CD4-positive, alpha-beta T cell treated with Interleukin-17A for 4 hours (primary cell): ENCODE measurements at places on chromosomes 2 and 18.
A peak's percentile ranks its signal among the peaks of the same experiment; 100 is the strongest.

GRCh38 chr18:3667255-3668137 is 217.5 kb downstream of the TGIF1 start:
- no peak for DNase-seq

DNA sequence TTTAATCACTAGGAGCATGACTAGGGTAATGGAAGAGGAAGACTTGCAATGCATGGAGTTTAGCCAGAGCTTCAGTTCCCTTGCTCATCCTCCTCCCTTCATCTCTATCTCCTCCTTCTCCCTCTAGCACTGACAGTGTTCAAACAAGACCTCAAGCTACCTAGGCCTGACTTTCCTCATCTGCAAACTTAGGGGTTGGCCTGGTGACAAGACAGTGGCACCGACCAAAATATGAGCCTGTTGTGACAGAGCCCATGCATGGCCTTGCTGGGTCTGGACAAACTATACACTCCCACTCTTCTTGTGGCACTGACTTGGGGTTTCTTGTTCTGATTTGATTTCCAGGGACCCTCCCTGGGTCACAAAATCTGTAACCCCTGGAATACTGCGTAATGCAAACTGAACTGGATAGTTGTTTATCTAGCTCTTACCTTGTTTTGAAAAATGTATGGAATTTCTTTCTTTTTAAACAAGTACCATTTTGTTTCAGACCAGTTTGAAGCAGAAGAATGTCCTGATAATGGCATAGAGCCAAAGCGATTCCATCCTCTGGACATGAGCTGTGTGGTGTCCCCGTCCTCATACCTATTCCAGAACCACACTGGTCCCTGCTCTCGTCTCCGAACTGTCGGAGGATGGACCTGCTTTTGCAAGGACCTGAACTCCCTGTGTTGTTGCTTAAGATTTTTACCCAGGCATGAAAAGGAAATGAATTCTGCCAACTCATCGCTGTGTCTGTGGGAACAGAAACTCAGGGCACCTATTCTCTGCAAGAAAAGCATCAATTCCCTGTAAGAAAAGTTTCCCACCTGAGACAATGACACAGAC is 33.4 kb upstream of the PPP4R1 start:
- no peak for DNase-seq

GRCh38 chr2:224952936-224953657 is 89.2 kb downstream of the DOCK10 start:
- peak; percentile 70 for DNase-seq

GRCh38 chr2:105417857-105418436 is 19.1 kb upstream of the FHL2 start:
- no peak for DNase-seq

GRCh38 chr2:158970241-158970751 is 1.9 kb downstream of the TANC1 start:
- no peak for DNase-seq

GRCh38 chr2:219512524-219513216 is 1.6 kb upstream of the ASIC4 start:
- no peak for DNase-seq

GRCh38 chr18:48164116-48164515 is 233.7 kb upstream of the SMAD2 start:
- DNase-seq = no peak

DNA sequence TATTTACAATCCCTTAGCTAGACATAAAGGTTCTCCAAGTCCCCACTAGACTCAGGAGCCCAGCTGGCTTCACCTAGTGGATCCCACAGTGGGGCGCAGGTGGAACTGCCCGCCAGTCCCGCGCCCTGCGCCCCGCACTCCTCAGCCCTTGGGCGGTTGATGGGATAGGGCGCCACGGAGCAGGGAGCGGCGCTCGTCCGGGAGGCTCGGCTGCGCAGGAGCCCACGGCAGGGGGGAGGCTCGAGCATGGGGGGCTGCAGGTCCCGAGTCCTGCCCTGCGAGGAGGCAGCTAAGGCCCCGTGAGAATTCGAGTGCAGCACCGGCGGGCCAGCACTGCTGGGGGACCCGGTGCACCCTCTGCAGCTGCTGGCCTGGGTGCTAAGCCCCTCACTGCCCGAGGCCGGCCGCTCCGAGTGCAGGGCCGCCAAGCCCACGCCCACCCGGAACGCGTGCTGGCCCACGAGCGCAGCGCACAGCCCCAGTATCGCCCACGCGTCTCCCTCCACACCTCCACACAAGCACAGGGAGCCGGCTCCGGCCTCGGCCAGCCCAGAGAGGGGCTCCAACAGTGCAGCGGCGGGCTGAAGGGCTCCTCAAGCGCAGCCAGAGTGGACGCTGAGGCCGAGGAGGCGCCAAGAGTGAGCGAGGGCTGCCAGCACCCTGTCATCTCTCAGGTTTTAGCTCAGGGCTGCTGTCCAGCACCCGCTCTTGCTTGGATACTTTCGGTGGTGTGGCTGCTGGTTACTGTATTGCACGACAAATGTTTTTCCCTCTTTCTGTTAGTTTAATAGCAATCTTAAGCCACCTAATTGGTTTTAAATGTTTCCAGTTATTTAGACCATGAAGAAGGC is 83.8 kb upstream of the LDLRAD4 start:
- no peak for DNase-seq

DNA sequence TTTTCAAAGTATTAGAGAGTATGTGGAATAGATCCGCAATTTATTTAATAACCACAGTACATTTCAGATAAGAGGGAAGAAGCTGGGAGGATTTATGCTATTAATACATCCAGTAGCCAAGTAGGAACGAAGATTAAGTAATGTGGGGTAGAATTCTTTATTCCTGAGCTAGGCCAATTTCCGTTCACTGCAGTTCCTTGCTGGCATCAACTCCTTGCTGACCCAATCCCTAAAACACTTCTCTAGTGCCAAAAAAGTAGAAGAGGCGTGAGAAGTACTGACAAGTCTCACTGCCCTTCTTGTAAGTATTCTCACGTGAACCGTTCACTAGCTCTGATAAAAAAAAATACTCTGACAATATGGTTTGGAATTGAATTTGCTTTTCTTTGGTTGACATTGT is 211.4 kb downstream of the EPHA4 start:
- no peak for DNase-seq

DNA sequence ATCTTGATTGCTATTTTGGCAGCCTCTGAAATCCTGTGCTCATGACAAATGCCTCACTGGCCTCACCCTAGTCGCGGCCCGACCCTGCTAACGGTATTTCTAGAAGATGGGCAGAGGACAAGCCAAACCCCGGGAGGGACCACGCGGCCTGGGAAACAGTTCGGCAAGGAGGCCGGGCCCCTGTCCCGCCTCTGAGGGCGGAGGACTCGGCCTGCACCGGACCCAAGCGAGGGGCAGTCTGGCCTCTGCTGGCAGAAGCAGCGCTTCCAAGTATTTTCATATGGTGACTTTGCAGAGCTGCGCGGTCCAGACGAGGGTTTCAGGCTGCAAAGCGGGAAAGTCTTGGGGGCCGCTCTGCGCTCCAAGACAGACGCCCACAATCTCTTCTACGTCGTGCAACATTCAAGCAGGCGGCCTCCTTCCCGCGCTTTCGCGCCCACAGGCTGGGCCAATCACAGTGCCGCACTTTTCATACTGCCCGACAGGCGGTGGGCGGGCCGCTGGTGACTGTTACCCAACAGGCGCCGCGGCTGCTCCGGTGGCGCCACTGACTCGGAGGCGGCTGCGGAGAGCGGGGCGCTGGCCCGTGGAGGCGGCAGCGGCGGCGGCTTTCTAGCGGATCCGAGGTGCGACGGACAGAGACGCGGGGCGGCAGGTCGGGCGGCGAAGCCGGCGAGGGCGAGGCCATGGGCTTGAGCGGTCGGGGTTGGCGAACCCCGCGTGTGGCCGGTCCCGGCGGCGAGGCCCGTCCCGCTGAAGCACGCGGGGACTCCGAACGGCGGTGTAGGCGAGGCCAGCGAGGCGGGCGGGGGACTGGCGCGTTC is at the start of gene RBM44:
Gene RBM44, plus strand, starts transcription at position 544 of the 824 bp plus-strand sequence. CDS start 14,831 bp downstream, outside the sequence.
- DNase-seq = no peak

- DNase-seq = no peak
Measured at GRCh38 chr2:156164091-156164720, 168.3 kb downstream of the NR4A2 start.

DNA sequence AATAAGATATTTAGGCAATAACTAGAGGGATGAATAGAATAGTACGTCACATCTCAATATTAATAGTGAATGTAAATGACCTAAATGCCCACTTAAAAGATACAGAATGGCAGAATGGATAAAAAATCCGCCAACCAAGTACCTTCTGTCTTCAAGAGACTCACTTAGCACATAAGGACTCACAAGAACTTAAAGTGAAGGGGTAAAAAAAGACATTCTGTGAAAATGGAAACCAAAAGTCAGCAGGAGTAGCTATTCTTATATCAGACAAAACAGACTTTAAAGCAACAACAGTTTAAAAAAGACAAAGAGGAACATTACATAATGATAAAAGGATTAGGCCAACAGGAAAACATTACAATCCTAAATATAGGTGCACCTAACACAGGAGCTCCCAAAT is 56.7 kb upstream of the DSC1 start:
- no peak for DNase-seq

DNA sequence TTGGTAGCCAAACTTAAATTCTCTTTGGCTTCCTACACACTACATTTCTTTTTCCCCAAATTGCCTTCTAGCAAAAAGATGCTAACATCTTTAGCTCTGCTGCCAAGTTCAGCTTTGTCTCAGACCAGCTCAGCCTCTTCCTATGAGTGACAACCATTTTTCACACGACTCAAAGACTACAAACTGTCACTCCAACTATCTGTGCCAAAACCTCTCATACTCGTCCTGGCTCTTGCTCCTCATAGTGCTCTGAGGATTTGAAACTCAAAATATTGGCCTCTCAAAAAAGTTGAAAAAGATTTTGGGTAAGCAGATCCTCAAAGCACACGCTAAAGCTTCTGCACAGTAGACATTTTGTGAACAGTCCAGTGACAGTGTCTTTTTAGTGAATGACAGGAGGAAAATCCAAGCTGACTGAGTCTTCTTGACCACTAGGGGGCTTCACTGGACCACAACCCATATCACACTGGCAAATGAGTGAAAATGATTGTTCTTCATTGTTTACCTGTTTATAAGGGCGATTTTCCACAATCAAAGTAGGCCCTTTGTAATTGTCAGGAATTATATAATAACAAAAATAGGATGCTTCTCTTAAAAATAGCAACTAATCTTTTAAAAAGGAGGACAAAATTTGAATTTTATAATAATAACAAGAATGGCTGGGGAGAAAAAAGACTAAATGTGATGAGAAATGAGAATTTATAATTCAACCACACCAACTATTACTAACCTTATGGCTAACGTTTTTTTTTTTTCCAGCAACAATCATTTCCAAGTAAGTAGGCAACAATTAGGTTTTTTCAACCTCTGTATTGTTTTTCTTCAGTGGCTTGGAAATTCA is 85.5 kb upstream of the PGAP1 start:
- peak; percentile 32 for DNase-seq

GRCh38 chr2:27829791-27830190 is 58.3 kb downstream of the MRPL33 start:
- no peak for DNase-seq

GRCh38 chr2:128584296-128584890 is 265.7 kb upstream of the HS6ST1 start:
- no peak for DNase-seq

- no peak for DNase-seq
Measured at GRCh38 chr2:188512456-188512855, 220.8 kb downstream of the GULP1 start.

- DNase-seq = no peak
Measured at GRCh38 chr2:232236200-232236599, 142.4 kb upstream of the ALPP start.

DNA sequence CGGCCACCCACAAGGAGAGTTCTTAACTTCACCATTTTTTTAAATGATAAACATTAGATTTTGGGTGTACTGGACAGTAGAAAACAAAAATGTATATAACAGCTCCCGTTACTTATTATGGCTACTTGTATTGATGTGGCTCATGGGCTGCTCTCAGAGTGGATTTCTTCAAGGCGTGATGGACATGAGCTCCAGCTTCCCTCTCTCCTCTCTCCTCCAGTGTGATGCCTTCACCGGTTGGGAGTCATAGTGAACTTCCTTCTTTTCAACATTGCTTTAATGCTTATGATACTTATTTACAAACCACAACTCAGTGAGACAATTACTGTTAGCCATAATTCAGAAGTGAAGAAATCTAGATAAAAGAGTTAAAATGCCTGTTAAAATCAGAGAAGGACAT is 515.2 kb downstream of the RNF144A start:
- DNase-seq = no peak

GRCh38 chr2:95041060-95041823 is 15.7 kb downstream of the MAL start:
- no peak for DNase-seq

GRCh38 chr2:20054931-20055330 is 3.5 kb upstream of the LAPTM4A start:
- no peak for DNase-seq

DNA sequence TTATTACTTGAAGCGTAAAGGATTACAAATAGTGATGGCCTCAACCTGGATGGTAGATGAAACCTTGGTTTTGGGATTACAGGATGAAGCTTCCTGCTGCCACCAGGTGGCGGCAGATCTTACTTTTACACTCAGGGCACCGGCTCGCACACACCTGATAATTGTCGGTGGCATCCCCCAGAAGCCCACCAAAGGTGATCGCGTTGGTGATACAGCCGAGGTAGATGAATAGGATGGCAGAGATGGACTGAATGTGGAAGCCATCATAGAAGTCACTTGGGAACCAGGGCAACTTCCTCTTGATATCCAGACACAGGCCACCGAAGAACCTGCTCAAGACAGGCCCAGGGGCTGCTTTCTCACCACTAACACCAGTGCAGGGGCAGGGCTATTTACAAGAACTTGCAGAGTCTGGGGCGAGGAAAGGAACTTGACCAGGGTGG is 51.8 kb downstream of the MTHFD2 start:
- peak; percentile 75 for DNase-seq

DNA sequence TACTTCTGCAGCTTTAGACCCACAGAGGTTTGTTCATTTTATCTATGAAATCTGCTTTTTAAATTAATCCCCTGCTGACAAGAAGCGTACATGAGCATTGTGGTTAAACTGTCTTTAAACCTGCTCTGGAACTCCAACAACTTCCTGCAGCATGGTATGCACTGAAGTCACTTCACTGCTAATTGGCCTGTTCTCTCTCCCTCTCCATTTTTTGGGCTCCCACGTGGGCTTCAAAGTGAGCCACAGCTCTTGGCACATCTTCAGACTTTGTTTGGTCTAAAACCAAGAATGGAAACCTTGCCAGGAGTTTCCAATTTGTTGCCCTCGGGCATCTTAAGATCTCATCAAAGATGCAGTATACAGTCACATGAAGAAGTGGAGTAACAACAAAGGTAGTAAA is 311.4 kb downstream of the LRRTM1 start:
- DNase-seq = no peak

DNA sequence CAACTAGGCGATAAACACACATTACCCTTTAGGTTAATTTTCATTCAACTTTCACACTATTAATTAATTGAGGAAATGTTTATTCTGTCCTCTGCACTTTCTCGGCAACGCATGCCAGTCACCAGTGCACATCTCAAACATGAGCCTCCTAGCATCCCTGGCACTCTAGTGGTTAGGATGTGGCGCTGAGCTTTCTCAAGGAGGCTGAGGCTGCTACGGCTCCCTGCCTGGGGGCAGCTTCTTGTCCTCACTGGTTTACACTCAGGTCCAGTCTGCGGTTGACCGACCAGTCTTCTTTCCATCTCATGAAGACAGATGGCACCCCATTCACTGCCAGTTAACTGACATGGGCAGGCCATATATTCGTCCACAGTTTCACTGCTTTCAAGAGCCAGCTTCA is 463.4 kb downstream of the EIPR1 start:
- no peak for DNase-seq

- no peak for DNase-seq
Measured at GRCh38 chr2:177631680-177632079, 239.1 kb downstream of the AGPS start.
